Endothelial cell (in vitro differentiated cells): ENCODE measurements at places on chromosomes 7 and 10.

GRCh38 chr10:112221545-112221944, 38.0 kb upstream of the GPAM start:
- no peak for DNase-seq
- no peaks in the 10 kb centered on the region for H3K27me3 ChIP-seq
- H3K4me3 ChIP-seq: no peak overlapping the region

DNA sequence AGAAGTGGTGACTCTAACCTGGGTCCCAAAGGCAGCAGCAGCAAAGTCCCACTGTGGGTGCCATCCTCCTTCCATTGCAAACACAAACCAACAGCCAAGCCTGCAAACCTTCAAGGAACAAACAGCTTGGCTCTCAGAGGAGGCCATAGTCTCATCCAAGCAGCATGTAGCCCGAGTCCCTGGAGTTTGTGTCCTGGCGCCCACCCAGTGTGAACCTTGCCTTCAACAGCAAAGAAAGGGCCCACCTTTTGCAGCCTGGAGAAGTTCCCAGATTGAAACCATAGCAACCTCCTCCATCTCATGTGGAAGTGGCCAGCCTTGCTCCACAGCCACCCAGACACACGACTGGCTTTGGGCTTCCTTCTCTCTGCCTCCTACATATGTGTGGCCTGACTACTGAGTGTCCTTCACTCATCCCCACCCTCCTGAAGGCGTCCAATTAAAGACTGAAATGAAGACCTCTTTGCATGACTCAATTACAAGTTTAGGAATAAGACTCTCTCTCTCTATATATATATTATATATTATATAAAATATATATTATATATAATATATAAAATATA, 106.1 kb downstream of the C10orf90 start:
- no peak overlapping the region for H3K4me3 ChIP-seq
- H3K27me3 ChIP-seq: peaks cover 8% of the 10 kb centered on the region
- peaks cover 3% of the 10 kb centered on the region for H3K4me1 ChIP-seq
- DNase-seq: no peak
- H3K36me3 ChIP-seq: peaks cover 3% of the 10 kb centered on the region
- peak overlapping the region; percentile 16 for H3K27ac ChIP-seq

DNA sequence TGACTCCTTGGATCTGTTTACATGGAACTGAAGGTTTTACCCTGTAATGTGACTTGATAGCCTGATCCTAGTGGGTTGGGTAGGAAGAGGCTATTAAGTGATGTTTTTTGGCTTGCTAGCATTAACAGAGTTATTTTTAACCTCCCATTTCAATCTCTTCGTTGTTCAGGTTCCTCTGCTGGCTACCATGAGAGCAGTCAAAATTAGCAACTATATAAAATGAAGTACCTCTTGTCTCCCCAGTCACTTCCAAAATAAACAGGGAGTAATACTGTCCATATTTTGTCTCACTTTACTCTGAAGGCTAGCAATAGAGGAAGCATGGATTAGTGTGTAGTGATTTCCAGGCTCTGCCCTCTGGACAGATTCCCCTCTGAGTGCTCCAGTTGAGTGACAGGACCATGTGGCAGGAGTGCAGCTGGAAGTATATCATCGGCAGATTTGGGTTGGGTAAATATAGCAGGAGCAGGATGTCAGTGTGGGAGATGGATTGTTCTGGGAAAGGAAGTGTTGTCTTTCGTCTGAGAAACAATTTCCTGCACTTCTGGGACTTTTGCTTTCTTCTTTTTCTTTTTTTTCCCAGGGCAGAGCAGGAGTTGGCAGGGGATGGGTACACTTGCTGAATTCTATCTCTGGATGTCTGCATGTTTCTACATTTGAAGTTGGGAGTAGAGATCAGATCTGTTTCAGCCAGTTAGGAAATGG, 35.2 kb downstream of the GBF1 start:
- peaks cover 55% of the 10 kb centered on the region for H3K4me1 ChIP-seq
- DNase-seq: peak; percentile 31
- H3K27me3 ChIP-seq: peaks cover 1% of the 10 kb centered on the region
- H3K4me3 ChIP-seq: peak overlapping the region; percentile 68

DNA sequence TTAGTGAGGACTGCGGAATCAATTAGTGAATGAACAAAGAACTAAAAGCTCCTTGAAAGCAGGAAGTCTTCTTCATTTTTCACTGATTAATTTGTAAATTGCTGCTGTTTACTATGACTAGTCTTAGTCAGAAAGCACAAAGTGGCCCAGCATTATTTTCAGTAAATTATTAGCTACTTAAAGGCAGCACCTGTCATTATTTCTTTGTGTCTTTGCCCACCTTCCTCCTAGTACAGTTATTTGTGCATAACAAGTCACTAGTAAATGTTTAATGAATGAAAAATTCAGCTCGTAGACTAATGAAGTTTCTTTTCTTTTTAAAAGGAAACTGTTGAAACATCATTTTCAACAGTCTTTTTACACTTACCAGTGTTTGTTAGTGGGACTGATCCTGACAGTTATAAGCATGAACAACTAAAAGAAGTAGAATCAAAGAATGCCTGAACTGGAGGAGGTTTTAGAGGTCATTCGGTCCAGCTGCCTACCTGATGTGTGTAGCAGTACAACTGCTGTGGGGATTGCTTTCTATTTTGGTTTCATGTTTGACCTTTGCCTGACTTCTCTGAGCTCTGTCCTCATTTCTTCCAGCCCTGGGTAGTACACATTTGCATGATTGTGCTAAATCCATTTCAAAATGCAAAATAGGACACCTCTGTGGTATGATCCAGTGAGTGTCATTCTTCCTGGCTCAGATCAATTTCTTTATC, 140.0 kb upstream of the PHYHIPL start:
- no peaks in the 10 kb centered on the region for H3K4me1 ChIP-seq
- H3K36me3 ChIP-seq: no peaks in the 10 kb centered on the region
- H3K4me3 ChIP-seq: no peak overlapping the region
- no peak overlapping the region for H3K27ac ChIP-seq

DNA sequence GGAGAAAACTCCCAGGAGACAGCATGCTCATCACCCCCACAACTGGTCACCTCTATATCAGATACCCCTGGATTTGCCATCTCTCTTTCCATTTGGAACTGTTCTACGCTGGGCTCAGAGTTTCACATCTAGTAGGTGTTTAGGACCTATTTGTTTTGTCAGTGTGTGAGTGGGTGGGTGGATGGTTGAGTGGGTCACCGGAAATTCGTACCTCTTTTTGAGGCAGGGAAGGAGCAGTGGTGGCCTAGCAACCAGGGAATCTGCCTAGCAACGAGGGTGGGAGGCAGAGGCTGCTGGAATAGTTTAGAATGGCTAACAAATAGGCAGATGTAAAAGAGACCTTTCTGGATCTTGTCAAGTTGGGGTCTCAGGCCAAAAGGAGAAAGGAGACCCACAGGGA, 23.2 kb upstream of the SLF2 start:
- H3K4me3 ChIP-seq: no peak overlapping the region
- H3K27me3 ChIP-seq: peaks cover 1% of the 10 kb centered on the region
- no peak for DNase-seq
- no peaks in the 10 kb centered on the region for H3K36me3 ChIP-seq
